ENCODE measurements at places on chromosomes 13 and 19.

DNA sequence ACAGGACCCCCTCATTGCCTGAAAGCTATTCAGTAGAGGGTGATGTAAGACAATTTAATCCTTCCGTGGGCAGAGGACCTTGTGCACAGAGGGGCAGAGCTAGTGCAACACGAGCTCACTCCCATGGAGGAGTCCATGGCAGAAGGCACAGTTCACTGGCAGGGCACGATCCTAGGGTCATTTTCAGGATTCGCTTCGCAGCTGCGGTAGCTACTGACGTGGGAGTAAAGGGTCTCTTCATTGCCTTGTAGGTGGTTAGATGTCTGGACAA lies 207.8 kb downstream of the FOXO1 start:
- no peak for DNase-seq

DNA sequence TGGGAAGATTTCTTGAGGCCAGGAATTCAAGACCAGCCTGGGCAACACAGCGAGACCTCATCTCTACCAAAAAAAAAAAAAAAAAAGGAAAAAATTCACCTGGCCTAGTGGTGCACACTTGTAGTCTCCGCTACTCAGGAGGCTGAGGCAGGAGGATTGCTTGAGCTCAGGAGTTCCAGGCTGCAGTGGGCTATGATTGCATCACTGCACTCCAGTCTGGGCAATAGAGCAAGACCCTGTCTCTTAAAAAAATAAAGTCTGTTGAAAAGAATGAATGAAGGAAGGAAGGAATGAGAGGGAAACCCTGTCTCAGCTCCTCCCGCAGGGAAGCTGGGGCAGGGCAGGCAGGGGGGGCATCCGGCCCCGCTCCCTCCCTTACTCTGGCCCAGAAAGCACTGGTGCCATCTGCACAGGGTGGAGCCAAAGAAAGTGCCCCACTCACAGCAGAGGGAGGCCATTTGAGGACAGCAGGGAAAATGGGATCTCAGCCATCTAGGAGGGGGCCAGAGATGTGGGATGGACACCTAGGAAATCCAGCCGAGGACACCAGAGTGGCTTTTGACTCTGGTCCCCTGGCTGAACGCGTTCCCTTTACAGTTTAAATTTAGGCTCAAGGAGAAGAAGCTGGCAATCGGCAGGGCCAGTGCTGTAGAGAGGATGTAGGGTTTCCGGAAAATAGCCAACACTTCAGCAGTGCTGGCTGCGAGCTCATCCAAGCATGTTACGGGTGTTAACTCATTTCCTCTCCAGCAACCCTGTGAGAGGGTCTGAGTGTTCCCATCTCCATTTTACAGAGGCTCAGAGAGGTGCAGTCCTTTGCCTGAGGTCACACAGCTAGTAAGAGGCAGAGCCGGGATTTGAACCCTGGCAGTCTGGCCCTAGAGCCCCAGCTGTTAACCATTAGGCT lies 3.6 kb upstream of the HPN start:
- no peak for DNase-seq

DNA sequence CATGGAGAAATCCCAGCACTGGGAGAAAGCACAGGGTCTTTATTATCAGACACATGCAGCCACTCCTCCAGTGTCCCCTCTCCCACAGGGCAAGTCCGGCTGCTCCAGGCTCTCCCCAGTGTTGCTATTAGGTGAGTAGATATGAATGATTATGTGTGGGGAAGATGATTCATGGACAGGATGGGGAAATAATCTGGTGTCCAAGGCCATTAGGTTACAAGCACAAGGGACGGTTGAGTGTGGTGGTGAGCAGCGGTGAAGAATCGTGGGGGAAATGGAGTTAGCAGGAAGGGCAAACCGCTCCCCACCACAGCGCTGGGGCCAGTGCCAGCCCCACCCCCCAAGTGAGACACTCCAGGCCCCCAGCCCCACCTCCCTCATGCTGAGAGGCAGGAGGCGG lies 19.0 kb downstream of the CD177 start:
- DNase-seq, result no peak

DNA sequence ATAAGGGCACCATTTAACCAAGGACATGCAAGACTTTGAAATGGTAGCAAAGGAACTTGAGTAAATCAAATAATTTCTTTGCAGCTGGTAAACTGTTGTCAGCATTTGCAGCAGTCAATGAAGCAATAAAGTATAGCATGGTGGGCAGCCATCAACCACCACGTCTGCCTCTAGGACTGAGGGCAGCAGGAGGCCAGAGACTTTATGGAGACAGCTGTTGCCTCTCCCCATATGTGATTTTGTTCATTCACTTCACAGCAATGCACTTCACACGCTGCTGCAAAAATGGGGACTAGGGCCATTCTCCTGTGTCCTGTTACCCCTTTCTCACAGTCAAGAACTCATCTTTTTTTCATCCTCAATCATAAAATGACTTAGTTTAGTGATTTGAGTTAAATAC lies 51.3 kb upstream of the PCDH9 start:
- no peak for DNase-seq

GRCh38 chr19:49676784-49677230 lies 264 bp upstream of the PRMT1 start:
- peak; percentile 100 for DNase-seq

GRCh38 chr13:37361608-37362007 lies 237.0 kb downstream of the POSTN start:
- DNase-seq, result no peak

GRCh38 chr13:72505376-72505775 lies 222.1 kb downstream of the MZT1 start:
- no peak for DNase-seq

DNA sequence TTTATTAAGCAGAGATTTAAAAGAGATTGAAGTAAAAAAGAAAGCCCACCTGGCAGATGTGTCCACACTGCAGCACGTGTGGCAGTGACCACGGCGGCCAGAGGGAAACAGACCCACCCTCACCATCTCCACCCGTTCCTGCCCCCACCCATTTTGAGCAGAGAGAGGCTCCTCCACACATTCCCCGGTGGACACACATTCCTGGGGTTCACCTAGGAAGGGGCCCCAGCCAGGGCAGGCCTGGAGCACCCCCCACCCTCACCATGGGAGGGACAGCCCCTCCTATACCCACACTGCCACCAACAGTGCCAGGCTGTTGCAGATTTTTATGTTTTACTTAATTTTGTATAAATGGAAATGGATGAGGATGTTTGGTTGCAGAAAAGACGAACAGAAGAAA lies 54.9 kb downstream of the SLC7A9 start:
- no peak for DNase-seq

DNA sequence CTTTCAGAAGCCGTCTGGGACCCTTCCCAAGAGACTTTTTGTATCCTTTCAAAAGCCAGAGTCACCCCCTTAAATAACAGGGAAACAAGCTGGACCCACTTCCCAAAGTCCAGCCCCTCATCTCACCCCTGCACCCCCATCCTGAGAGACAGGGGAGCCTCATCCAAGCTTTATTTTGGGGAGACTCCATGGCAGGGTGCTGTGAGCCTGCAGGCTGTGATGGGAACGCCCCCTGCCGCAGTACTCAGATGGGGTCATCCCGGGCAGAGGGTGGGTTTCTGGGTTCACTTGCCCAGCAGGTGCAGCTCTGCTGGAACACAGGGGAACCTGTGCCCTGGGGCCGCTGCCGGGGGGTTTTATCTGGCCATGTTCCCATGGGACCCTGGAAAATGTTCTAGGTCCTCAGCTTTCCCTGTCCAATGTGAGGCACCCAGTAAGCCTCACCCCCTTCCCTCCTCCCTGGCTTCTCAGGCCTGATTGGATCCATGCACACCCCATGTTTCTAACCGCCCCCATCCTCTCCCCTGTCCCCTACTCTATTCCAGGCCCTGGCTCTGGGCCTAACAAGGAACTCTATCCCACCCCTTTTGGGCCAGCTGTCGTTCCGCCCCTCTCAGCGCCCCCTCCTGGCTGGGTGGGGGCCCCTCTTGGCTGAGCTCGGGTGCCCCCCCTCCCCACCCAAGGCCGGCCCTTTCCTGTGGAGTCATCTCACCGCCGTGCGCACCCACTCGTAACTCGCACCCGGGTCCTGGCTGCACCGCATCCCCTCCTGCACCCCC lies 1.0 kb downstream of the HIF3A start:
- DNase-seq, result peak; percentile 93

GRCh38 chr13:50910485-50910805 lies 854 bp downstream of the RNASEH2B start:
- no peak for DNase-seq

DNA sequence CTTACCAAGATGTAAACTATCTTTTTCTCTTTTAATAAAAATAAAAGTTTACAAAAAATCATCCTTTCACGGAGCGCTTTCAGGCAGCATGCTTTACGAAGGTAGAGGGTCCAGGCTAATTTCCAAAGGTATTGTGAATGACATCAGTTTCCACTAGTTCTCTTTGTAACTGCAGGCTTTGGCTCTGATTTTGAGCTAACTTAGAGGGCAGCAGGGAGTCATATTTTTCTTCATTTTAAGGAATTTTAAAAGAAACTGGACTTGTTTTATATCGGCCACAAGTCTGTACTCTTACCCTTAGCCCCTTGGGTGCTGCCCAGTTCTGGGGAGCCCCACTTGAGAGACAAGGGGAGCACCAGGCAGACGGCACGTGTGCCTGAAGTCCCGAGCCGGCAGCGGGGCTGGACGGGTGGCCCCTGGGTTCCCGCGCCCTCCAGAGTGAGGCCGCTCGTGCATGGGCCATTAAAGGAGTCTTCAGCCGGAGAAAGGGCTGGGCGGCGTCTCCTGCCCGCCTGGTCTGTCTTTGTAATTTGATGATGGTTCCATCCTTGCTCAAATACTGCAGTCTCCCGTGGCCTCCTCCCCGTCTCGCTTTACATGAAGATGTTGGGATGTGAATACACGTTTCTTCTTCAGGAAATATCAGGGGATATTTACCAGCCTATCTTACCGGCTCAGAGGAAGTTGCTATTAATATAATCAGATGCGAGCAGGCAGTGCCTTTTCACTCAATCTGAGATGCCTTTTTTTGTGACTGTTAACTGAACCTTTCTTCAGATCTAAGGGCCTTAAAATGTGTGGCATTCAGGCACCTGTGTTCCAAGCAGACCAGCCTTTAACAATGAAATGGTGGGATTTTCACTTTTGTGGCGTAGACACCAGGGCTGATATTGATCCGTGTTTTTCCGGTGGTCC lies 67.4 kb downstream of the GGACT start:
- no peak for DNase-seq

DNA sequence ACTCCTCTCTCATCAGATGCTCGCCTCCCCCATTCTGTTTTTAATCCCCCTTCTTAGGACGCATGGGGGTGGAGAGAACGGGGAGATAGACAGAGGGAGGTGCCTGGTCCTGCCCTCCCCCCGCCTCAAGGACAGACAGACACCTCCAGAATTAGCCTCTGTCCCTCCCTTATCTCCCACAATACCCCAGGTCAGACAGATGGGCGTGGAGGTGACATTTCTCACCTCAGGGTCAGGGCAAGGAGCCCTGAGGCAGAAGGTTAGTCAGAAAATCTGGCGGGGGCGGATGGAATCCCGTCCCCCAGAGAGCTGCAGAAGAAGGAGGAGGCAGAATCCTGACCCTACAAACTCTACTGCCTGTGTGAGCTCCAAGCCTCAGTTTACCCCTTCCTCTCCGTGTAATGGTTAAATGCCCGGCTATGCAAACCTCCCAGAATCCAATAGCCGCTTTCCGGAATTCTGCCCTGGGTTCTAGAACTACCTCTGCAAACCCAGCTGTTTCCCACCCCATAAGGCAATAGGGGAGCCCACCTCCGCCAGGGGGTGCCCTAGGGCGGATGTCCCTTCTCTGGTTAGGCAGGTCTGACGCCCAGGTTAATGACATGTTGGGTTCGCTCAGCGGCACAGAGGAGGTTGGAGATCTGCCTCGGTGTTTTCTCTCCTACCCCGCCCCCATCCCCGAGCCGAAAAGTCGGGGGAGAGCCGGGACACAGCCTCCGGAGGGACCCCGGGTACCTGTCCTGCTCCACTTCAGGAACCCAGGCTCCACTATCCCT lies 900 bp downstream of the PPP1R13L start:
- DNase-seq, result no peak

GRCh38 chr13:96172066-96172465 lies 82.2 kb downstream of the HS6ST3 start:
- no peak for DNase-seq

- DNase-seq, result peak; percentile 47
Measured at GRCh38 chr19:33459222-33460090, 62.1 kb downstream of the PEPD start.

DNA sequence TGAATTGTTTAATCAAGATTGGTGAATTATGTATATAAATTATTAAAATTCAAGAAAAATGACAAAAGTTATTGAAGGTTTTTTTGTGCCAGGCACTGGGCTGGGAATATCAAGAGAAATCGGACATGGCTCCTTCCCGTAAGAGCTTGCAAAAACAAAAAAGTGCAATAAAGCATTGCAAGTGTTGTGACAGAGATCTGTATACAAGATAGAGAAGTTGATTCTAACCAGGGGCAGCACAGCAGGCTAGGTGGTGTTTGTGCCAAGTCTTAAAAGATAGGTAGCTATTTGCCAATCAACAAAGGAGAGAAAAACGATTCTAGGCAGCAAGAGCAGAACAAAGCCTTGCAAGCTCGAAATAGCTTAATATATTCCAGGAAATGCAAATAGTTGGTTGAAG lies 123.7 kb upstream of the WASF3 start:
- no peak for DNase-seq

GRCh38 chr13:113905018-113905417 lies 41.1 kb upstream of the GAS6 start:
- DNase-seq, result peak; percentile 54

- DNase-seq, result no peak
Measured at GRCh38 chr19:661427-662196, 1.4 kb downstream of the RNF126 start.

- DNase-seq, result no peak
Measured at GRCh38 chr19:4278010-4278409, 1.1 kb upstream of the SHD start.

GRCh38 chr13:49497272-49497671 lies 1.5 kb downstream of the PHF11 start:
- no peak for DNase-seq

- no peak for DNase-seq
Measured at GRCh38 chr13:74966275-74966674, 515.7 kb downstream of the TBC1D4 start.

GRCh38 chr13:94709001-94709834 lies 3.1 kb downstream of the SOX21 start:
- DNase-seq, result no peak

DNA sequence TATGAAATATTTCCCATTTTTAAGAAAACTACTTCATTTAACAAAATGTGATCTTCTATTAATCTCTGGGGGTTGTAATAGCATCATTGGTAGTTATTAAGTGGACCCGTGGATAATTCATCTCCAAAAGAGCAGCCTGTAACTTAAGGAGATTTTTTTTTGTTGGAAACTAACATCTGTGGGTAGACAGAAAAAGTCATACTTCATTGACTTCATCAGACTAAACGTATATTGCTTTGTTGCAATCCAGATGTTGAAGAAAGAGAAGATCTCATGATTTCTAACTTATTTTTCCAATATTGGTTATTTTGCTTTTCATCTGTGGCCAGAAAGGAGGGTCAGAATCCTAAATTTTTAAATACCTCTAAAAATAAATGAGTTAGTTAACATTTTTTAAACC lies 296.5 kb upstream of the MIR17HG start:
- DNase-seq, result no peak

GRCh38 chr19:33662391-33663092 lies 40.8 kb downstream of the CHST8 start:
- peak; percentile 50 for DNase-seq
